ENCODE measurements at places on chromosomes 1 and 21.

GRCh38 chr1:81125672-81126071 lies 675.1 kb upstream of the ADGRL2 start:
- no peak for DNase-seq

DNA sequence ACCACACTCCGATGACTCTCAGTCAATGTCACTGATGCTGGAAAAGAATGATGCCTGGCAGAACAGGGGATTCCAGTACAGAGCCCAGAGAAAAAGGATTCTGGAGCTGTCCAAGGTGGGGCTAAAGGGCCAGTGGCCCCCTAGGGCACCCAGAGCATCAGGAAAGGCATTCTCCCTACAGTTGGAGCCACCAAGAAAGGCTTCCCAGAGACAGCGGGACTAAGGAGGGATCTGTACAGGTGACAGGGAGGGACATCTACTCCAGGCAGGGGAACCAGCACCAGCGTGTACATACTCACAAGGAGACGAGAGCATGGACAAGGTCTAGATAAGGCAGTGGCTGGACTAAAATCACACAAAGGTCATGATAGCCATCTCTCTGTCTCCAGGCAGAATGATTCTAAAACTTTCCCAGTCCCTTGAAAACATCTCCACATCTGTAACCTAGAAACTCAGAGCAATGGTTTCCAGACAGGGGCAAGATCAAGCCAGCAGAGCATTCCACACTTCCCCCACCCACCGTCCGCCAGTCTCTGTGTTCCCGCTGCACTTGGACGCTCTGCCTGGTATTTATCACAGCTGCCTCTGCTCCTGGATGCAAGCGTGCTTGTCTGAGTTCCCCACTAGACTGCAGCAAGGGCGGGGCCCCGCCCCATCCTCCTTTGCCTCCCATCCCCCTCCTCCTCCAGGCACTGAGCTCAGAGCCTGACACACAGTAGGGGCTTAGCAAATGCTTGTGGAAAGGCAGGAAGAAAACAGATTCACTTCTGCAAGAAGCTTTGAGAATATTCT lies 111.6 kb upstream of the ZC3H12A start:
- no peak for DNase-seq

- DNase-seq = no peak
These were observed 153.5 kb downstream of the RERE start for GRCh38 chr1:8663915-8664329.

- no peak for DNase-seq
These were observed 26.8 kb downstream of the EIF4G3 start for GRCh38 chr1:21149855-21150432.

GRCh38 chr1:203089001-203089650 lies 3.3 kb upstream of the MYOG start:
- no peak for DNase-seq

- DNase-seq = peak; percentile 89
These were observed 15.4 kb downstream of the LMNA start for GRCh38 chr1:156129687-156130577.

GRCh38 chr1:172425339-172425738 lies 4.9 kb downstream of the C1orf105 start:
- DNase-seq = no peak

- DNase-seq = no peak
These were observed 265.9 kb upstream of the C1orf105 start for GRCh38 chr1:172154551-172154950.

DNA sequence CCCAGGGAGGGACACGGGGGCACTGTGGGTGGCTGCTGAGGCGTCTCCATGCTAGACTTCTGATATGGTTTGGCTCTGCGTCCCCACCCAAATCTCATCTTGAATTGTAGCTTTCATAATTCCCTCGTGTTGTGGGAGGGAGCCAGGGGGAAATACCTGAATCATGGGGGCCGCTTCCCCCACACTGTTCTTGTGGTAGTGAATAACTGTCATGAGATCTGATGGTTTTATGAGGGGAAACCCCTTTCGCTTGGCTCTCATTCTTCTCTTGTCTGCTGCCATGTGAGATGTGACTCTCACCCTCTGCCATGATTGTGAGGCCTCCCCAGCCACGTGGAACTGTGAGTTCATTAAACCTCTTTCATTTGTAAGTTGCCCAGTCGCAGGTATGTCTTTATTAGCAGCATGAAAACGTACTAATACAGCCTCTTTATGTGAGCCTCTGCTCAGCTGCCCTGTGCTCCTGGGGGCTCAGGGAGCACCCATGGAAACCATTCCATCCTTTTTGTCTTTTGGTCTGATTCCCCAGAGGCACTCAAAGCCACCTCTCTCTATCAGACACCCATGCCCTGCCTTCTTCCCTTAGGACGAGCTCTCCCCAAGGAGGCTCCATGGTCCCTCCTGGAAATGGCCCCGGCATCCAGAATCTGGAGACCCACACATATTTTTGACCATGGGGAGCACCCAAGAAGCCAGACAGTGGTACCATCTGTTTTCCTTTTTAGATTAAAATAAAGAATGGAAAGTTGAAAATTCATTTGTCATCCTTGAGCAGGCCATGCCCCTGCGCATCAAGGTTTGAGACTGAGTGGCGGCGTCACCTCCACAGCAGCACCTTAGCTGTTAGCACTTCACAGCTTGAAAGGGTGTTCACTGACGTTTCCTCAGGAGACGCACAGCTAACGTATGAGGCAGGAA lies 65.9 kb upstream of the FAM20B start:
- peak; percentile 10 for DNase-seq

GRCh38 chr1:33147997-33148314 lies 33.9 kb downstream of the TRIM62 start:
- DNase-seq = no peak

GRCh38 chr1:63983391-63984256 lies 209.8 kb downstream of the ROR1 start:
- no peak for DNase-seq

- peak; percentile 33 for DNase-seq
These were observed 50.0 kb upstream of the NPL start for GRCh38 chr1:182739545-182739944.

- no peak for DNase-seq
These were observed 53.8 kb downstream of the STUM start for GRCh38 chr1:226602186-226603021.

- no peak for DNase-seq
These were observed 23.1 kb upstream of the TOR3A start for GRCh38 chr1:179058487-179059483.

GRCh38 chr1:198893763-198894444 lies 255.1 kb downstream of the PTPRC start:
- no peak for DNase-seq

DNA sequence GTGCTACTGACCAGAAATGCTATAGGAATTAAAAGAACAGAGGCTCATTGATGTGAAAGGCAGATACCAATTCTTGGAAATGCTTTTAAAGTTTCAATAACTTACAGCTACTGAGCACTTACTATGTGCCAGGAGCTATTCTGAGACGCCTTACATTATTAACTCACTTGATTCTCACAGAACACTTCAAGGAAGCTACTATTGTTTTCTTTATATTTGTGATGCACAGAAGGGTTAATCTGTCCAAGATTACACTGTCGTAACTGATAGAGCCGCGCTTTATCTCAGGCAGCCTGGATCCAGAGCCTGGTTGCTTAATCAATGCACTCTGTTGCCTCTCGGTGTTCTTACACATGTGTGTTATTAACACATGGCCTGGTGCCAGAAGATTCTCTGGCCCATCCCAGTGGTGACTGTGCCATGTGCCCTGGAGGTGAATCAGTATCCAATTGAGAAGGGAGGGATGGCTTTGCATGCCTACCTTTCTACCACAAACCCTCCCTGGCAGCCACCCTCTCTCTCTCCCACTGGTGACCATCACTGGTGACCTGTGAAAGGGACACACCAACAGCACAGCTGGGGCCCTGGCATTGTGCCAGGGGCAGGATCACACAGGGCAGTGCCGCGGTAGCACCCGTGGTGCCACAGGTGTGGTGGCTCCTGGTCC lies 8.8 kb downstream of the FMO1 start:
- no peak for DNase-seq

- no peak for DNase-seq
These were observed 47.7 kb upstream of the VWA5B1 start for GRCh38 chr1:20242890-20243479.

GRCh38 chr1:32032275-32032615 lies 18.6 kb downstream of the KHDRBS1 start:
- no peak for DNase-seq

- no peak for DNase-seq
These were observed 5.2 kb upstream of the TTC4 start for GRCh38 chr1:54710434-54710833.

DNA sequence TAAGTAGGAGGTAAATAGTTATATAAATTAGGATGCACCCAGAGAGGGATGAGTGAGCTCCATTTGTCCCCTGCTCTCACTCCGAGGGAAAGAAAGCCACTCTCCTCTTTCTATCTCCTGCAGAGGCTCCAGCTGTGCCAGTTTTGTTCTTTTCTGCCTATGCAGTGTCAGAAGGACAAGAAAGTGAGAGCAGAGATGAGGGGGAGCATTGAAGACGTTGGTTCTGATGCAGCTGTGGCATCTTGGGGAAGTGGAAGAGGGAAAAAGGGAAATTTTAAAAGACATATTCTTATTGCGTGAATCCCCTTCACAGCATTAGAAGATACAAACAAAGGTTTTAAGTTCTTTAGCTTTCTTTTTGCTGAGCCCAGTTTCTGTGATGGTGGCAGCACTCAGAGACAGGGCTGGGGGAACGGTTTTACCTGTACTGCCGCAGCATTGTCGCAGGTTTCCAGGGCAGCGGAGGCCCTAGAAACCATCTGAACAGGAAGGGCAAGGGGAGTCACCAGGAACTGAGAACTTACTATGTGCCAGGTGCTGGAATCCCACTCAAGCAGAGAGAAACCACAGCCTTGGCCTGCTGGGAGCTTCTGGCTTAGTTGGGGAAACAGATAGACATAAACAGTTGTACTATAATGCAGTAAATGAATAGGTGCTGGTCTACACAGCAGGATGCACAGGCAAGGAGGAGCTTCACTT lies 44.9 kb upstream of the USP24 start:
- DNase-seq = no peak

GRCh38 chr1:107443027-107443426 lies 302.2 kb downstream of the NTNG1 start:
- no peak for DNase-seq

- no peak for DNase-seq
These were observed 6.5 kb upstream of the OLIG1 start for GRCh38 chr21:33063375-33063883.

DNA sequence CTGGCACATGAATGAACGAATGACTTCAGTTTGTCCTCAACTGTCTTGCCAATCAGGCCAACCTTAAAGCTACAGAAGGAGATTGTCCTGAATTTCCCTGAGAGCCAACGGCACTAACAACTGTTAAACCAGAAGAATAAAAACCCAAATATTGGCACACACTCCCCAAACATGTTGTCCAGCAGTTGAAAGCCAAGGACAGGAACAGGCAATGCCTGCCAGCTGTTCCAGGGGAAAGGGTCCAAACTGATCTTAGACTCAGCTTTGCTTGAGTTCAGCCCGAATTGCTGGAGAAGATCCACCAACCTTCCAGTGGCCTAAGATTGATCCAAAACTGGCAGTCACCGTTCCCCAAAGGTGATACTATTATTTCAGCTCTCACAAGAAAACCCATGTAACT lies 22.4 kb upstream of the AHCTF1 start:
- no peak for DNase-seq

DNA sequence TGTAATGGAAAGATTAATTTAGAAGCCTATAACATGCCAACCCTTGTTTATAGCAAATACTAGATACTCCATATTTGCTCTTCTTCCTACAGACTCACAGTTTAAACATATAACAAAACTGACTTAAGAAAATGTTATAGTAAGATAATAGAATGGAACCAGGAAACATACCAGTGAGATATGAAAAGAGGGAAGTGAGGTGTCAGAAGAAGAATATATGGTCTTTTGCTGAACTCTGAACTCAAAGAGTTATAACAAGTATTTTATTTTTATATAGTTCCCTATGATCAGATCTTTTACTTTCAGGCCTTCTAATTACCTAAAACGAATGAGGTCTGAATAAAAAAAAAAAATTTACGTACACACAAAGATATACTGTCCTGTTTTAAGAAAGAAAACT lies 20.9 kb downstream of the TMED5 start:
- DNase-seq = no peak
